ENCODE measurements at places on chromosomes 1 and 21.

GRCh38 chr21:31408301-31409088, 64.4 kb upstream of the TIAM1 start:
- DNase-seq: no peak

- DNase-seq: peak; percentile 13
Measured at GRCh38 chr1:2091611-2092604, 41.7 kb downstream of the PRKCZ start.

DNA sequence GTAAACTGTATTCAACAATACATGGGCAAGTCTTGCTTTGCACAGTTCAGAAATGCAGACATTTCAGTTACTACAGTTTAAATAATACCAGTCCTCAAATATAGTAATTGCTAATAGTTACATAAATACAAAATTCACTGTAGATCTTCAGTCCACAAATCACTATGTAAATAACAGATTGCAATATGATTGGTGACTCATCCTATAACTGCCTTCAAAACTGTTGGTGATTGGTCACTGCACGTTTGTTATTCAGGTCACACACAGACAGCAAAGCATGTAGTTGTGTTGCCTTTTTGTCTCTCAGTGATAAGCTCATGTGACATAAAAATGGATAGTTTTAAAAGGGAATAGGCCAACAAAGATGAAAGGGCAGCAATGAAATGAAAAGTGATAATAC, 186.5 kb upstream of the CTTNBP2NL start:
- DNase-seq: no peak

DNA sequence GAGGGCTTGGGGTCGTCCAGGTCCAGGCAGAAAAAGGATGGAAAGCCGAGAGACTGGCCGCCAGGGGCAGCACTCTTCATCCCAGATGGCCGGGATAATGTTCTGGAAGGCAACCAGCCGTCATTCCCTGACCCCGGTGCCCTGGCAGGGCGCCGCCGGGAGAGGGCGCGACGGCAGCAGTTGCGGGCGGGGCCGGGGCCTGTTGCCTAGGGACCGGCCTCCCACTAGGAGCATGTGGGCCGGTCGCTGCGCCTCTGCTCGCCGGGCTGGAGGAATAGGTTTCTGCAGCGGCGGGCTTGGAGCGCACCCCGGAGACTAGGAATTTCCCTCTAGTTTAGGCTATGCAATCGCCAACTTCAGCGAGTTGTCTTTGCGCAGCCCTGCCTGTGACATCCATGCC, 11.0 kb downstream of the DMRTB1 start:
- DNase-seq: no peak

DNA sequence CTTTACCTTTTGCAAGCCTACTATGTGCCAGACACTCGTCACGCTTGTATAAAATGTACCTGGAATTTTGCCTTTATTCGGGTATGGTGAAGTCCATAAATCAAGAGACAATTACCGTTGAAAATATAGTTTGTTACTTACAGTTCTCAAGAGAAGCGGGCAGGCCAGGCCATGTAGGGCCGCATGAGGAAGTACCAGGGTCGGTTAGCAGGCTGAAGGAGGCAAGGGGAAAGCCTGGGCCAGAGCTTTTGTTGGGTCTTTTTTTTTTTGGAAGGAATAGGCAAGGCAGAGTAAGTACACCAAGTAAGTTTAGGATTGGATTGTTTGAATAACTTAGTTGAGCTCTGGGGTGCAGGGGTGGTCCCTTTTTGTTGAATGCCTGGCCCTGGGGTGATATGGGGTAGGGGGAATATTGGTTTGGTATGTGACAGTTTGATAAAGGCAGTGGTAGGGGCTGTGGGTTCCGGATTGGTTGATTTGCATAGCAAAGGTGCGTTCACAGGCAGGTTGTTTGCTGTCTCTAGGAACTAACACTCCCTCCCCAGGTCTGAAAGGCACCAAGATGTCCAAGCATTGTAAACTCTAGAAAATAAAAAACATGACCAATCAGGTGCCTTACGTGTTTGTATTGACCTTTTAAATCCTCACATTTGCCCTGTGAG, 80.7 kb downstream of the KAZN start:
- DNase-seq: no peak

DNA sequence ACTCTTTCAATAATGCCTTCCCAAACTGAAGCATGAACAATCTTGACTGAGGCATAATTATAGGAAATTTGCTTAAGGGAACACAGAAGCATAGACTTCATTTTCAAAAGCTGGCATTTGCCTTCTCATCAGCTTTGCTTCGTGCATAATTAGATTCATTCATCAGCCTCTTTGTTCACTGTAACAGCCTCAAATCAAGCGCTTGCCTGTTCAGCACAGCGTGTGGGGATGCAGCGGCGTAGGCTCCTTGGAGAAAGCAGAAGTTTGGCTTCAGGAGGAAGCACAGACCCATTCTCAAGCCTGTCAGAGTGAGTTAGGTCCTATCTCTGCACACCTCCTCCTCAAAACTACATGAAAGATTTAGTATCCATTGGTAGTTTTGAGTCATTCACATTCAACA, 246.4 kb upstream of the MAP1LC3C start:
- DNase-seq: no peak

DNA sequence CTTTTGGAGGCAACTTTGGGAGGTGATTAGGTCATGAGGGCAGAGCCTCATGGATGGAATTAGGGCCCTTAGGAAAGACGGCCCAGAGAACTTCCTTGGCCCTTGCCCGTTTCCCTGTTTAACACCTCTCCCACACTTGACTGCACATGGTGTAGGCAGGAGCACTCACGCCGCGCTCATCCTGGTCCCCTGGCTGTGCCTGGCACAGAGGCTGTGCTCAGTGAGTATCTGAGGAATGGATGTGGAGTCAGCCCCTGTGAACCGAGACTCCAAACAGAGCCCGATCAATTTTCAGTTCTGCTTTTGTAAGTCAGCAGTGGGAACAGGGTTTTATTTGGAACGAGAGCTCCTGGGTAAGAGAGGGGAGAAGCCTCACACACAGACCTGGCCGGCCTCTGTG, 29.8 kb upstream of the ETV3 start:
- DNase-seq: no peak

DNA sequence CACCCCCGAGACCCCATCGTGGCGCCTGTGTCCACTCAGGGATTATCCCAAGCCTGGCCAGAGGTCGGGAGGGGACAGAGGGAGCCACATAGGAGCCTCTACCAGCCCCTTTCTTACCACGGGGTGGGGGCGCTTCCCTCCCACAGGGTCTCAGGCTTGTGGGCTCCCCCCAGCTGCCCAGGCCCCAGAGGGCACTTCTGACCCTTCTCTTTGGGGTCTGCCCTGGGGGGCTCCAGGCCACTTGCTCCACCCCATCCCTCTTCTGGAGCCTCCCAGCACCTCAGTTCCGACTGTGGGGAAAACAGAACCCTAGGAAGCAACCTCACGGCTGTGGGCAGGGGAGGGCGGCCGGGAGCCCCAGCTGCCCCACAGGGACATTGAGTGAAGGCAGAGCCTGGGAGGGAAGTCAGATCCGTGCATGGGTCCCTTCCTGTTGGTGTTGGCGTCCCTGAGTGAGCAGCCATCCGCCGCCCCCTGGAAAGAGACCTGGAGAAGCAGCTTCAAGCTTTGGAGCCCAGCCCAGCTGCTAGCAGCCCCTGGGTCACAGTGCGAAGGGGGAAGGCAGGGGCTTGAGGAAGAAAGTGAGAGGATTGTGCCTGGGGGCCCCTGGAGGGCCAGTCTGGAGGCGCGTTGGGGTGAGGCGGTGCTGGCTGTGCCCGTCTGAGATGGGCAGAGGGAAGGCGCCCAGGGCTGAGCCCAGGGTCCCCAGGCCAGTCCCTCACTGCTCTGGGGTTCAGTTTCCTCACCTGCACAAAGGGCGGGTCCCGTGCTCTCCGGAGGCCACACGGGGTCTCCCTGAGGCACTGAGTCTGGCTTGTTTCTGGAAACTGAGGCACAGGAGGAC, 22.1 kb downstream of the RRP1 start:
- DNase-seq: no peak

DNA sequence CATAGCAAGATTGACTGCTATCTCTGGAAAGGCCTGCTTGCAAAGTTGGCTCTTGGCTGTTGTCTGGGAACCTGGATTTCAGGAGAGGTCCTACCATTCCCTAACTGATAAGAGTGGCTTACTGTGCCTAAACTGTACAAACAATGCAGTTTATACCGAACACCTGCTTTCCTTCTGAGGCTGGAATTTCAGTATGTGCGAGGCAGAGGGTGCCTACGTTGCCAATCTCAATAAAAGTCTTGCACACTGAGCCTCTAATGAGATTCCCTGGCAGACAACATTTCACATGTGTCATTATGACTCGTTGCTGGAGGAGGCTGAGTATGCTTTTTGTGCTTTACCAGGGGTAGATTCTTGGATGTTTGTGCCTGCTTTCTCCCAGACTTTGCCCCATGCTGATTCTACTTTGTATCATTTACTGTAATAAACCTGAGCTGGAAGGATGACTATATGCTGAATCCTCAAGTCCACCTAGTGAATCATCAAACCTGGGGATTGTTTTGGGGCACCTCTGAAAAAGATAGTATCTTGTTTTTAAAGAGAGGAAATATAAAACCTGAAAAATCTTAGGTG, 58.9 kb upstream of the GNG4 start:
- no peak for DNase-seq

- DNase-seq: no peak
Measured at GRCh38 chr1:200922406-200922805, 27.7 kb downstream of the INAVA start.

GRCh38 chr1:161928056-161928455, 95.6 kb downstream of the OLFML2B start:
- no peak for DNase-seq

GRCh38 chr21:33360881-33361602, 36.3 kb downstream of the IFNAR1 start:
- peak; percentile 79 for DNase-seq

- no peak for DNase-seq
Measured at GRCh38 chr1:246730839-246731238, 6.6 kb downstream of the SCCPDH start.

DNA sequence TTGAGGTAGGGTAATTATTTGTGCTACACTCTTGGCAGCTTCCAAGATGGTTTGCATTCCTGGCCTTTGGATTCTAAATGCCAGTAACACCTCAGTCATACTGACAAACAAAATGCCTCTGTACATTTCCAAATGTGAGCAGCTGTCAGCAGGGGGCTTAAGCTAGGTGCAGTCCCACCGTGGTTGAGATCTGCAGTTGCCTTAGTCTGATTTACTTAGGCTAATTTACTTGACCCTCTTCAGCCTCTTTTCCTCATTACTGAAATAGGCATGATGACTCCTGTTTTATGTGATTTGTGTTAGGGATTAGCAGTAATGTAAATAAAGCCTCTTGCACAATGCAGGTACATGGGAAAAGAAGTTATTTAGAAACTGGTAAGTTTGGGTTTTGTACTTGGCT, 13.5 kb upstream of the SPATA1 start:
- DNase-seq: no peak

DNA sequence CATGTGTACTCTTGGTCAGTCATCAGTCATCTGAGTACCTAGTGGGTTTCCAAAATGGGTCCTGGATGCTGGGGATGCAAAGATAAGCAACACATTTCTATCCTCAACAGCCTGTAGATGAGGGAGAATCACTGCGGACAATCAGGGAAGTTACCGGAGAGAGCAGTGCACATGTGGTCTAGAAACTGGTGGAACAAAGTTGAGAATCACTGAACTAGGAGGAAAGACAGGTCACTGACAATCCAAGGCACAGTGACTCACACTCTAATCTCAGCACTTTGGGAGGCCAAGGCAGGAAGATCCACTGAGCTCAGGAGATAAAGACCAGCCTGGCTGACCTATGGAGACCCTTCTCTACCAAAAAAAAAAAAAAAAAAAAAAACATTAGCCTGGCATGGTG, 31.4 kb upstream of the LGALS8 start:
- DNase-seq: no peak

DNA sequence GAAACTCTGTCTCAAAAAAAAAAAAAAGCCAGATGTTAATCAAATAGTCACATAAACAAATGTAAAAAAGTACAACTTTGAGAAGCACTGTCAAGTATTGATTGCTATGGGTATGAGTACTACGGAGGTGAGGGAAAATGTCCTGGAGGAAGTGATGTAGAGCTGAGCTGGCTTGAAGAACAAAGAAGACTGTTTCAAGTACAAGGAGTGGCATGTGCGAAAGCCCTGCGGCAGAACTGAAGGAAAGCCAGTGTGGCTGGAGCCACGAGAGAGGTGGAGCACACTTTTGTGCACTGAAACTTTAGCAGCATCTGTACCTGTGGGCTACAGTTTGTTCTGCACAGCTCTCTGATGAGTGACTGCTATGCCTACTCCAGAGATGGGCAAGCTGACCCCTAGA, 5.4 kb upstream of the RPS6KA1 start:
- DNase-seq: no peak

DNA sequence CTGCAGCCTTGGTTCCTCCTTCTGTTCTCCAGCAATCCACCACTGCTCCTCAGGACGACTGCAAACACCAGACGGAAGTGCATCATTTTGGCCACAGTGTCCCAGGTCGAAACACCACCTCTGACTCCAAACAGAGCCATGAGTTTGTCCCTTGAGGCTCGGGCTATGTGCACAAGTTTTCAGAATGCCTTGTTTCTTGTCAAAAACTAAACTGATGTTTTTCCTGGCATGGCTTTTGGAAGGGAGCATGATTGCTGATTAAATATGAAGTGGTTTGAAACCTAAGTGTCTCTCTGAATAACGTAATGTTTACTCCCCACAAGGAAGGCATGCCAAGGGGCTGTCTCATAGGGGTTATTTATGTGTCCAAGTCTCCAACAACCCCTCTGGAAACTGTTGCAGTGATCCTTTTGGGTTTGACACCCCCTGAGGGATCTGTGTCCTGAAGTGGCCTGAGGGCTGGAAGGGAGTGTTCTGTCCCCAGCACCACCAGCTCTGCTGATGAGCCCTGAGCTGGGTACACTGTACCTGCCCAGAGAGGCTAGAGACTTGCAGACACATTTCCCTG, 132.7 kb downstream of the PLPP3 start:
- no peak for DNase-seq

DNA sequence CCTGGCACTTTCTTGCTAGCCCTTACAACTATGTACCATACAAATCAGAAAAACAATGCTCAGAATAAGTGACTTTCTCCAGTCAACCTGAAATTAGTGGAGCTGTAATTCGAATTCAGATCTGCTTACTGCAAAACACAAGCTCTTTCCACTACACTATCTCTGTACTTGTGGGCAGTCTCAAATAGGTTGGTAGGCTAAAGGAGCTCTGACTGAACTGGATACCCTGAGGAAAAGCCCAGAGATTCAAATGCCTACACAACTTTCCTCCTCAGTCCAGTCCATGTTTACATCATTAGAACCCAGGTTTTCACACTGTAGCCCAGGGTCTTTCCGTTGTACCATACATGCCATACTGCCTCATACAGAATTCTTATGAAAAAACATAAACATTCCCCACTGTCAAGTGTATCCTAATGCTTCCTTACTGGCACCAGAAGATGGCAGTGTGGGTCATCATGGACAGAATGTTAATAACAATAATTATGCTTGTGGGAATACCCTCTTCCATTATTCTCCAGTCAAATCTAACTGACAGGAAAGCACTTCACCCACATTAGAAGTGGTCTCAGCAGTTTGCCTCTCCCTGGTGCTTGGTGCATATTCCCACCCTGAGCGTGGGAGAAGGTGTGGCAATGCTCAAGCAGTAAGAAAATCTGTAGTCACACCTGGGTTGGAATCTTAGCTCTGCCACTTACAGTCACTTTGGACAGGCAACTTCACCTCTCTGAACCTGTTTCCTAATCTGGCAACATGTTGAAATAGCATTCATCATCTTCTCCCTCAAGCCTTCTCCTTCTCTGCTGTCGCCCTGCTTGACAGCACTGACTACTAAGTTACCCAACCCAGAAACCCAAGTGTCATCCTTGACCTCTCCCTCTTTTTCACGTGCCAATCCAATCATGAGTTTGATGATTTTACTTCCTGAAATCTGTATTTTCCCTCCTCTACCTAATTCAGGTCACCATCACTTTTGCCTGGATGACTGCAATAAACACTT, 14.4 kb upstream of the ZFYVE9 start:
- DNase-seq: no peak

GRCh38 chr1:42756956-42757891, 9.6 kb downstream of the P3H1 start:
- no peak for DNase-seq
